ENCODE measurements at places on chromosomes 7 and 10.

- peak; percentile 40 for DNase-seq
These were observed 597.2 kb downstream of the TYW1 start for GRCh38 chr7:67593794-67594193.

GRCh38 chr10:11058965-11059364 lies 41.3 kb downstream of the CELF2 start:
- DNase-seq, result no peak

- DNase-seq, result no peak
These were observed 19.2 kb downstream of the GAD2 start for GRCh38 chr10:26235761-26236160.

GRCh38 chr10:6256439-6256838 lies 53.7 kb downstream of the PFKFB3 start:
- DNase-seq, result no peak

- no peak for DNase-seq
These were observed 34.0 kb upstream of the DNMBP start for GRCh38 chr10:100043796-100044195.

DNA sequence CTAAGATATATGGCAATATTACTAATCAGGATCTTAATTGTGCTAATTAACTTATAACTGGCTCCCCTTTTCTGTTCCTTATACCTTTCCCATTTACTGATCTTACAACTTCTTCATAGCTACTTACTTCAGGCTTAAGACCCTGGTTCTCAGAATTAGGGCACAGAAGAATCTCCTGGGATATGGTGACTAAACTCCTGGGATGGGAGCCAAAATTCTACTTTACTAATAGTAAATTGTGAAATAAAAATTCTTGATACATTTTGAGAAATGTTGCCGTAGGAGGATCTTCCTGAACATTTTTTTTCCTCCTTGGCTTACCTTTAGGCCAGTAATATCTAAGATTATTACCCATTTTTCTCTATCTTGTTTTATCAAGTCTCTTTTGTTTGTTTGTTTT lies 309.5 kb downstream of the ATRNL1 start:
- DNase-seq, result no peak

DNA sequence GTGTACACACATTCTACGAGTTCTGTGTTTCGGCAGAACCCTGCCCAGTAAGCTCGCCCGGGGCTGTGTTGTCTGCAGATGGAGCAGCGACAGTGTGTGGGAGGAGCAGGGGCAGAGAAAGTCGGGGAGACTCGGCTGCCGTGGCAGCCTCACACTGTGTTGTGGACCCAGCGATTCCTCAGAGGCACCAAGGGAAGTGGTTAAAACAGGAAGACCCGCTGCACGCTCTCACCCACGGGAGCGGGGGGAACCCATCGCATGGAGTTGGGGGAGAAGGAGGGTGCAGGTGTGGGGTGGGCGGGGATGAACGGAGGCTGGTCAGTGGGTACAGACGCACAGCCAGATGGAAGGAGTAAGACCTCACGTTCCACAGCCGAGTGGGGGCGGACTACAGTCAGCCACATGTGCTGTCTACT lies 250.2 kb downstream of the ELFN1 start:
- DNase-seq, result no peak

GRCh38 chr10:10209167-10209566 lies 808.5 kb upstream of the CELF2 start:
- no peak for DNase-seq

DNA sequence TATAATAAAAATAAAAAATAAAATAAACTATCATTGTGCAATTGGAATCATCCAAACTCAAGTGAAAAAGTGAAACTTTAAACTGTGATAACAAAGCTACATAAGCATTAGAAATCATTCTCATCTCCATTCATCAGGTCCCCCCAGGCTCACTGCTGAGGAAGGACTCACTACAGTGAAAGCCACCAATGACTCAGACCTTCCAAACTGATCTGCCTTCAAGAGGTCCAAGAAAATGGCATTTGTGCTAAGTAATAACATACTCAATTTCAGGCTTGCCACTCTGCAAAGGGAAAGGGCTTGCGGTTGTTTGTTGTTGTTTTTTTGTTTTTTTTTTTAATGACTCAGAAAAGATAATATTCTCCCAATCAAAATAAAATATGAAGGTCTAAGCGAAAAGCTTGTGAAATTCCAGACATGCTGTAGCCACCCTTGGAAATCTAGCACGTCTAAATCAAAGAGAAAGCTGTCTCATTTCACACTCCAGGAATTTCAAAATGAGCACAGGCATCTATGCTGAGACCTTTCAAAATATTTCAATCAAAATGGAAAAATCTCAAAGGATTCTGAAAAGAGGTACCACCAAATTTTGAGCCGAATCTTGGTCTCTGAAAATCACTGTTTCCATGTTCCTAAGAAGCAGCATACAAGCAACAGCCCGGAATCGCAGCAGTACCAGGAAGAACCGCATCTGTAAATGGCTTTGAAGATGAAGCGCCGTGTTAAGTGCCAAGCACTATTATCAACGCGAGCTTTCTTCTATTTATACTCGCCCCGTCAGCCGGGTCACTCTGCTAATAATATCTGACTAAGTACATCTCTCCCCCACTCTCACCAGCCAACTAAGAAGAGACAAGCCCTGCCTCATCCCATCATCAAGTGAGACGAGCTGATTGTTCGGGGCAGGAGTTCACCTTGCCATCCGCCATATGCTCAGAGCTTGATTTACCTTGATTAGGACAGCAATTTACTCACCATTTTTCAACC lies 13.5 kb downstream of the SFMBT2 start:
- no peak for DNase-seq

DNA sequence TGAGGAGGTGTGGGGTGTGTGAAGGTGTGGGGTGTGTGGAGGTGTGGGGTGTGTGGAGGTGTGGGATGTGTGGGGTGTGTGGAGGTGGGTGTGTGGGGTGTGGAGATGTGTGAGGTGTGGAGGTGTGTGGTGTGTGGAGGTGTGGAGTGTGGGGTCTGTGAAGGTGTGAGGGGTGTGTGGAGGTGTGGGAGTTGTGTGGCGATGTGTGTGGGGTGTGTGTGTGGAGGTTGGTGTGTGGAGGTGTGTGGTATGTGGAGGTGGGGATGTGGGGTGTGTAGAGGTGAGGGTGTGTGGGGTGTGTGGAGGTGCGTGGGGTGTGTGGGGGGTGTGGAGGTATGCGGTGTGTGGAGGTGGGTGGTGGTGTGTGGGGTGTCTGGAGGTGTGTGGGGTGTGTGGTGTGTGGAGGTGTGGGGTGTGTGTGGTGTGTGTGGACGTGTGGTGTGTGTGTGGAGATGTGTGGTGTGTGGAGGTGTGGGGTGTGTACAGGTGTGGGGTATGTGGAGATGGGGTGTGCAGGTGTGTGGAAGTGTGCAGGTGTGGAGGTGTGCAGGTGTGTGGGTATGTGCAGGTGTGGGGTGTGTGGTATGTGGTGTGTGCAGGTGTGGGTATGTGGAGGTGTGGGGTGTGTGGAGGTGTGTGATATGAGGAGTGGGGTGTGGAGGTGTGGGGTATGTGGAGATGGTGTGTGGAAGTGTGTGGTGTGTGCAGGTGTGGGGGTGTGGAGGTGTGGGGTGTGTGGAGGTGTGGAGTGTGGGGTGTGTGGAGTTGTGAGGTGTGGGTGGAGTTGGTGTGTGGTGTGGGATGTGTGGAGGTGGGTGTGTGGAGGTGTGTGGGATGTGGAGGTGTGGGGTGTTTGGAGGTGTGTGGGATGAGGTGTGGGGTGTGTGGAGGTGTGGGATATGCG lies 34.5 kb downstream of the SPDYE17 start:
- DNase-seq, result no peak

DNA sequence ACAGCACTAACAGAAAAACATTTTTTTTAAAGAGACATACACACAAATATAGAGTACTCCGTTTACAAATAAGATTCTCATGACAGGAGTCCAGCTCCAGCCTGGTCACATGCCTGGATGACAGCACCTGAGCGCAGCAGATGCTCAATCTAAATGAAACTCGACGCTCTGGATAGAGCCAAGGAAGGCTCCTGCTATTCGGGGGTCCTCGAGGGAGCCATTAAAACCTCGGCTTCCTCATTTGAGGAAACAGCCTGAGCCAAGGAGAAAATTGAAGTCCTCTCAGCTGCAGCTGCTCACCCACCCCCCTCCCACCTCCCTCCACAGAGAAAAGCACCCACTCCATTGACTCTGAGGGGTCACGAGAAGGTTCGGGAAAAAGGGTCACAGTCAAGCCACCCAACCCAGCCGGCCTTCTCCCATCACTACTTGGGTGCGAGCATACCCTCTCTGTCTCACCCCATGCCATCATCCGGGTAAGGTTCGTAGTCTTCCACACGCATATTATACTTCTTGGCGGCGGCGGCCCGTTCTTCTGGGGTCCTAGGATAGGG lies 673 bp downstream of the NDUFB8 start:
- no peak for DNase-seq

DNA sequence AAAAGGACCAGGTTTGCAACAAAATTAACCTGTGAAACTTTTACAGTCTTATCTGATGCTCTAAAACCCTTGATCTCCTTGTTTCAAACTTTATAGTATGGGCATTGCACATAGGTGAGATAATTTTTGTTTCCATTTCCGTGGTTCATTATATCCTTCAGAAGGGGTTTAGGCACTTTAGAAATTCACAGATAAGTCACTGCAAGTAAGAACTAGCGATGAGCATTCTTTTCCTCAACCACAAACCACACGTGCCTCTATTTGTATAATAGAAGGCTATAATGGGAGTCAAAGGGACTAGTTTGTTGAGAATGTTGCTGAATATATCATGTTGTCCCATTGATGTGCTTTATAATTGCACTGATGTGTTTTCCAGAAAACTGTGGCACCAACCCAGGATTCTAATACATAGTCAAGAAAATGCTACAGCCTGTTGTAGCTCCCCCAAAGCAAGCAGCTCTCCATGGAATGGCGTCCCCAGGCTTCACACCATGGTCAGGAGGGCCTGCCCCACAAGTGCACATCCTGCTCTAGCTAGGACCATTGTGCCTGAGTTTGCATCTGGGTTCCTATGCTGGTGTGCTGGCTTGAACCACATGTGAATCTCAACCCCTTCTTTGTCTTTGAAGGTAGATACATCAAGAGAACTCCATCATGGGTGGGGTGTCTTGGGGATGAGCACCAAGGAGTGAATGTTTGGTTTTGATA lies 14.0 kb upstream of the ATXN7L1 start:
- no peak for DNase-seq

DNA sequence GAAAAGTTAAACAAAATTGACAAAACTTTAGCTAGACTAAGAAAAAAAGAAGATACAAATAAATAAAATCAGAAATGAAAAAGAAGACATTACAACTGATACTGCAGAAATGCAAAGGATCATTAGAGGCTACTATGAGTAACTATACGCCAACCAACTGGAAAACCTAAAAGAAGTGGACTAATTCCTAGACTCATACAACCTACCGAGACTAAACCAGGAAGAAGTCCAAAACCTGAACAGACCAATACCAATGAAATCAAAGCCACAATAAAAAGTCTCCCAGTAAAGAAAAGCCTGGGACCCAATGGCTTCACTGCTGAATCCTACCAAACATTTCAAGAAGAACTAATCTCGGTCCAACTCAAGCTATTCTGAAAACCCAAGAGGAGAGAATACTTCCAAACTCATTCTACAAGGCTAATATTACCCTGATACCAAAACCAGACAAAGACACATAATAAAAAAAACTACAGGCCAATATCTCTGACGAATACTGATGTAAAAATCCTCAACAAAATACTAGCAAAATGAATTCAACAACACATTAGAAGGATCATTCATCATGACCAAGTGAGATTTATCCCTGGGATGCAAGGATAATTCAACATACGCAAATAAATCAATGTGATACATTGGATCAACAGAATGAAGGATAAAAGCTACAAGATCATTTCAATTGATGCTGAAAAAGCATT lies 20.3 kb downstream of the ELAPOR2 start:
- peak; percentile 54 for DNase-seq
